ENCODE measurements at places on chromosomes 11 and 22.
A peak's percentile ranks its signal among the peaks of the same experiment; 100 is the strongest.

GRCh38 chr11:37947821-37948220 is 1349.8 kb upstream of the RAG2 start:
- DNase-seq = no peak

DNA sequence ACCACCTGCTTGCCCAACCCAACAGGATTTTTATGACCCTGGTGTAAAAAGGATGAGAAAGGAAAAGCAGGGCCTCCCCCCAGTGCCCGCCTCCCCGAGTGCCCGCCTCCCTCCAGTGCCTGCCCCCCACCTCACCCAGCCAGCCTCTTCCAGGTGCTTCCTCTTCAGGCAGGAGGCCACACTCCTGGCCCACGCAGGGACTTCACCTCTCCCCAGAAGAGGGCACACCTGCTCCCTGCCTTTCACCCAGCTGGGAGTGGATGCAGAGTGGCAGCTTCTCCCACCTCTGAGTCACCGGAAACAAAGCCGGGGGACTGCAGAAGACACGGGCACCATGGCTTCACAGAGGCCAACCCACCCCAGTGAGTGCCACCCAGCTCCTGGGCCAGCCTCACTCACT is 16.1 kb downstream of the CPT1A start:
- peak; percentile 59 for DNase-seq

- no peak for DNase-seq
Observed at GRCh38 chr11:70650075-70650909, 252.0 kb downstream of the CTTN start.

DNA sequence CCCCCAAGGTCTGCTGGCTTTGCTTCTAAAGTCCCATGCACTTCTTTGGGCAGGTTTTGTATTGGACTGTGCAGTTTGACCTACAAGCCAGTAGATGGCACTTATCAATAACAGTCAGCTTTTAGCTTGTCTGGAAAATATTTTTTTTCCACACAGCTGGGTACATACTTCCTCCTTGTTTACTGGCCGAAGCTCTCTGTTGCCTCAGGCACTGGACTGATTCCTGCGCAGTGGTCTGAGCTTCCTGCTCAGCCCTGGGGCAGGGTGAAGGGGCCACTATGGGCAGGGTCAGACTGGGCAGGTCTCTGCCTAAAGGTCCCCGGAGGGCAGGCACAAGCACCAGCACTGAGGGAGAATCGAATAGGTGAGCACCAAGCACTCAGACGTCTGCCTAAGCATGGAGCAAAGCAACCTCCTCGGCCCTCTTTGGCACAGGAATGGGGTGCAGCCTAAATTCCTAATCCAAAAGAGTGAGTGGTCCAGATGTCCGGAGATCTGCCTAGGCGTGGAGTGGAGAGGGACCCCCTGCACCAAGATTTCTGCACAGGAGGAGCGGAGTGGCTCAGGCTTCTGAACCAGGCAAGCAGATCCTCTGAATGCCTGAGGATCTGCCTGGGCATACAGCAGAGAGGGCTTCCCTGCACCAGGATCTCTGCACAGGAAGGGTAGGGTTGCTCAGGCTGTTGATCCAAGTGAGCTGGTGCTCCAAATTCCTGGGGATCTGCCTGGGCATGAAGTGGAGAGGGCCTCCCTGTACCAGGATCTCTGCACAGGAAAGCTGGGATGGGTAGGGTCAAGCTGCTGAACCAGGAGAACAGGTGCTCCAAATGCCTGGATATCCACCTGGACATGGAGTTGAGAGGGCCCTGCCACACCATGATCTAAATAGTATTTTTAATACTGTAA is 105.9 kb upstream of the C11orf58 start:
- DNase-seq = no peak

- DNase-seq = no peak
Observed at GRCh38 chr11:85495918-85496317, 131.2 kb downstream of the DLG2 start.

DNA sequence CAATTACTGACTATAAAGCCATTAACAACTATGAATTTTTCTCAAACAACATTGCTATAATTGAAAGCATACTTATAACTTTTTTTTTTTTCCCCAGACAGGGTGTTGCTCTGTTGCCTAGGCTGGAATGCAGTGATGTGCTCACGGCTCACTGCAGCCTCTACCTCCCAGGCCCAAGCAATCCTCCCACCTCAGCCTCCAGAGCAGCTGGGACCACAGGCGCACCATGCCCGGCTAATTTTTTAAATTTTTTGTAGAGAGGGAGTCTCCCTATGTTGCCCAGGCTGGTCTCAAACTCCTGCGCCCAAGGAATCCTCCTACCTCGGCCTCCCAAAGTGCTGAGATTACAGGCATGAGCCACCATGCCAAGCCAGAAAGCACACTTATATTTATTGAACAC is 6.1 kb upstream of the WEE1 start:
- no peak for DNase-seq

- DNase-seq = no peak
Observed at GRCh38 chr11:64102005-64102738, 63.7 kb downstream of the MACROD1 start.

DNA sequence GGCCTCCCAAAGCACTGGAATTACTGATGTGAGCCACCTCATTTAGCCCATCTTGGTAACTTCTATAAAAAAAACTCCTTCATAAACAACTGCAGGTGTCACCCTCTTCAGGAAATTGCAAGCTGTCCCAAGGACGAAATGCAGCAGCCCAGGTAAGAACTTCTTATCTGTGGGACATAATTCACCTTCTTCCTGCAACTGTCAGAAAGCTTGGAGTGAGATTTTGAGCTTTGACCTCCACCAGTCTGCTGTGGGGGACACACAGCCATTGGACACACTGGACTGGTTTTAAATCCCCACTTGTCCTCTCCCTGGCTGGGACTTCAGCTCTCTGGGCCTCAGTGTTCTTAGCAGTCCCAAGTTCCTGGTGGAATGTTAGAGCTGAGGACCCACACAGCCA is 368.5 kb downstream of the MN1 start:
- no peak for DNase-seq

All from CD4-positive, alpha-beta T cell treated with Interferon gamma for 1 hour (primary cell).